Left kidney (tissue), 8 donors: ENCODE measurements at places on chromosomes 16 and 17.

DNA sequence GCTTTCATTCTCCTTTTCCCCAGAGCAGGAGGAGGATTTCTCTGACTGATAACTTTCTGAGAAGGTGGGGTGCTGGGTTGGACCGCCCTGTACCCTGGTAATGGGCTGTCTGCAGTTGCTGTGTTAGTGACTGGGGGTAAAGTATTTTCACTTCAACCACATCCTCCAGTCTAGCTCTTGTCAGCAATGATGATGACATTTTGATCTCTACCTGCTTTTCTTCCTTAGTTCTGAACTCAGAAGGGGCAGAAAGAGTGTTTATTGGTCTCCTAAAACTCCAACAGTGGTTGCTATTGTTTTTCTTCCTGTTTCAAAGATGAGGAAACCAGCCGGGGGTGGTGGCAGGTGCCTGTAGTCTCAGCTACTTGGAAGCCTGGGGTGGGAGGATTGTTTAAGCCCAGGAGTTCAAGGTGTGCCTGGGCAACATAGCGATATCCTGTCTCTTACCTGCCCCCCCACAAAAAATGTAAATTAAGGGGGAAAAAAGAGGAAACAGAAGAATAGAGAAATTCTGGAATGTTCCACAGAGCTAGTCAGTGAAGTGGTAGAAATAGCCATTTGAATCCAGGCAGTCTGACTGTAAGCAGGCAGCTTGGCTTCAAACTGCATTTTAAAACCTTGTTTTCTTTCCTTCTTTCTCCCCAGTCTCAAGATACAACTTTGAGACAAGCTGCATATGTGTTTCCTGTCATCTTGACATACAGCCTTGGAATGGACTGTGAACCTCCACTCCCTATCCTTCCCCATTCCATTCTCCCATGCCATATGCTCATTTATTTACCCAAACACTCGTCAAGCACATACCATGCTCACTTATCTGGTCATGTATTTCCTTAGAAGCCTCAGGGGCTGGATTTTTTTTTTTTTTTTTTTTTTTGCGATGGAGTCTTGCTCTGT, 3.3 kb upstream of the N4BP1 start:
- DNase-seq, result peak; percentile 52

DNA sequence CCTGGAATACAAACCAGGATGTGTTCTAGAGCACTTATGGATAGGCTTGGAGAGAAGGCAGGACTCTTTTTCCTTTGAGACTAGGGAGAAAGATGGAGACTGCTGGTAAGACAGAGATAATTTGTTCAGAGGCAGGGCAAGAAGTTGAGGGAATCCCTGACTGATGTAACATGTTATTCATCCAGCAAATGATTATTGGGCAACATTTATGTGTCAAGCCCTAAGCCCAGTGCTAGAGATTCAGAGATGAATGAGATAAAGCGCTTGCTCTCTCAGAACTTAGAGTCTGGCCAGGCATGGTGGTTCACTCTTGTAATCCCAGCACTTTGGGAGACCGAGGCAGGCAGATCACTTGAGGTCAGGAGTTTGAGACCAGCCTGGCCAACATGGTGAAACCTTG, 47.8 kb upstream of the NUFIP2 start:
- no peak for DNase-seq

- peak; percentile 13 for DNase-seq
Measured at GRCh38 chr16:56551796-56552738, 12.8 kb upstream of the MT4 start.

DNA sequence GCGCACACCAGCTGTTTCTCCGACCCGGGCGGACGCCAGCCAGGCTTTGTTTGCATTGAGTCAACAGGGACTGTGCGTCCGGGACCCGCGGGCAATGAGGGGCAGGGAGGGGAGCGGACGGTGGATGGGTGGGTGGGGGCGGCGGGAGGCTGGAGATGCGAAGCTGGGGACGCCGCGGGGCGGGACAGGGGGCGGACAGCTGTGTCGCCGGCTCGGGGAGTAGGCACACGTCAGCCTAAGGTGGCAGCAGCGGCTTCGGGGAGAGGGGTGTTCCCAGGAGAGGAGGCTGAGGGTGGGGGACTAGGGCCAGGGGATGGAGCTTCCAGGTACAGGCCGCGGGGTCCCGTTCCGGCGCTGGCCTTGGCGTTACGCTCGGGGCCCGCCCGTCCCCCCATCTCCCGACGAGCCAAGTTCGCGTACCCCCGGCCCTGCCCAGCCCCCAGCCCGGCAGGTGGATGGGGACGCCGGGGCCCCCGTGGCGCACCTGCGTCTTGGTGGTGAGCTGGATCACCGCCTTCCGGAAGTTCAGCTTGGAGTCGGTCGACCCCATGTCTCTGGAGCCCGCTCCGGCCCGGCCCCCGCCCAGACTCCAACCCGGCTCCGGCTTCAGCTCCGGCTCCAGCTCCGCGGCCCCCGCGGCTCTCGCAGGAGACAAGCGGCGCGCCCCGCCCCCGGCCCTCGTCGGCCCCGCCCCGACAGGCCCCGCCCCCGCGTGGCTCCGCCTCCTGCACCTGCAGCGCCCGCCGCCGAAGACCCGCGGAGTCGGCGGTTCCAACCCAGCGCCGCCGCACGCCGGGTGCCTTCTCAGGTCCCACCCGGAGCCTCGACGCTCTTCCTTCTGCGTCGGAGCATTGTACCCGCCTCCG, at the start of gene HID1:
HID1 (minus strand) TSS at position 653 of the 866 bp plus-strand sequence; CDS start at position 550, 103 bp downstream.
- DNase-seq, result peak; percentile 47

GRCh38 chr16:28181515-28181914, 30.2 kb downstream of the XPO6 start:
- DNase-seq, result no peak

- DNase-seq, result peak; percentile 87
Measured at GRCh38 chr16:68800257-68800875, 43.0 kb upstream of the TANGO6 start.

DNA sequence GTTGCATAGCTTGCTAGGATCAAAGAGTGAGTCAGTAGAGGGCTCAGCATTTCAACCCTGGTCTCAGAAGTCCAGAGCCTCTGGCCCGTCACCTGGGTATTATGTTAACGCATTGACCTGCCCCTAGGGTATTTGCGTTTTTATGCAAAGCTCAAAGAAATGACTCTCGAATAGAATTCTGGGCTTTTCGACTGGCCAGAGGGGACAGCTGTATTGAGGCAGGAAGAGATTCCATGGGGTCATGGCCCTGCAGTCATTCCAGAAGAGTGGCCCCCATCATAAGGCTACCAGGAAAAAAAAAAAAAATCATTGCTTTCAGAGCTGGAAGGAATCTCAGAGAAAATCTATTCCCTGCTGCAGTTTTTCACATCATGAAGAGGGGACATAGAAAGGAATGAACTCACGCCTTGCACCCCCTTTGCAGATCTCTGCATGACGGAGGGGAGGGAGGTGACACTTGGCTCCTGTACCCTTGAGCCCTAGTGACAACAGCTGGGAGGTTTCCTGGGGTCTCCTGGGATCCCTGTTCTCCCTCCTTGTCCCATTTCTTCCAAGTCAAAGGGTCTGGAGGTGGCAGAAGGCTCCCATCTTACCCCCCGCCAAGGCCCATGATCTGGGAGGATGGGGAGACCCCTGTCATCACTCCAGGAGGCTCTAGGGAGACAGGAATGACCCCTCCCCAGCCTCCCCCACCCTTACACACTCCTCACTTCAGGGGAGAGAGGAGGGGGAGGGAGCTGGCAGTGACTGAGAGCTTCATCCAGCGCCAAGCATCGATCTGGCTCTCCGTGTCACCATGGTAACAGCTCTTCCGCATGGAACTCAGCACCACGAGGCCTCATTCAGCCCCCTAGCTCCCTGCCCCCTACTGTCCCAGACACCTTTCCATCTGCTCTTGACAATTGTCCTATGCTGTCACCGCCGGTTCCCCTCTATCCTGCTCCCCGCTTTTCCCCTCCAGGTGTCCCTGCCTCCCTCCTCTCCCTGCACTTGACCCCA, 35.8 kb downstream of the GP2 start:
- DNase-seq, result no peak

DNA sequence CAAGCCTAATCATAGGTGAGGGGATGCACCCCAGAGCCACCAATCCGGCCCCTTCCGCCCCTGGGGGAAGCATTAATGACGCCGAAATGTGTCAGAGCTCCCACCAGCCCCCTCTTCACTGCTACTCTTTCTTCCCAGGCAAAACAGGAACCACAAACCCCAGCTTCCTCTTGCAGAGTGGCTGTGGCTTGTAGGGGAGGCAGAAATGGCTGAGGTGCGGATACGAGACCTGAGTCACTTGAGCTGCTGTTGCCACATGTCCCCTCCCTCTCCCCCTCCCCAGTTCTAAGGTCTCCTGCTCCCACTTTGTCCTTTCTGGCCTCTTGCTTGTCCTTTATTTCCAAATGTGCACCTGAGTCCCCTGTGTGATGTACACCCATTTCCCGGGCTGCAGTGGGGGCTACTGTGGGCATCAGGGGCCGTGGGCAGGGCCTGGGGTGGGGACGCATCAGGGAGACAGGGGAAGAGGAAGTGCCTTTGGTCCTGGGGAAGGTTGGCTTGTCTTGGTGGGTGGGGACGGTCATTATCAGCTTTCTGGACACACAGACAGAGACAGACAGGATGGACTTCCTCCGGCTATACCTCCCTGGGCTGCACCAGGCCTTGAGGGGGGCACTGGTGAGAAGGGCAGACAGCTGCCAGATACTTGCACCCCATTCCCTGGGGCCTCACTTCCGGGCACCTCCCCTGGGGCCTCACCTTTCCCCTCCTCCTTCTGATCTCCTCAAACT, at the start of gene APOBR:
APOBR (plus strand) TSS at position 523 of the 731 bp plus-strand sequence; CDS start at position 562, 39 bp downstream.
- DNase-seq, result no peak

DNA sequence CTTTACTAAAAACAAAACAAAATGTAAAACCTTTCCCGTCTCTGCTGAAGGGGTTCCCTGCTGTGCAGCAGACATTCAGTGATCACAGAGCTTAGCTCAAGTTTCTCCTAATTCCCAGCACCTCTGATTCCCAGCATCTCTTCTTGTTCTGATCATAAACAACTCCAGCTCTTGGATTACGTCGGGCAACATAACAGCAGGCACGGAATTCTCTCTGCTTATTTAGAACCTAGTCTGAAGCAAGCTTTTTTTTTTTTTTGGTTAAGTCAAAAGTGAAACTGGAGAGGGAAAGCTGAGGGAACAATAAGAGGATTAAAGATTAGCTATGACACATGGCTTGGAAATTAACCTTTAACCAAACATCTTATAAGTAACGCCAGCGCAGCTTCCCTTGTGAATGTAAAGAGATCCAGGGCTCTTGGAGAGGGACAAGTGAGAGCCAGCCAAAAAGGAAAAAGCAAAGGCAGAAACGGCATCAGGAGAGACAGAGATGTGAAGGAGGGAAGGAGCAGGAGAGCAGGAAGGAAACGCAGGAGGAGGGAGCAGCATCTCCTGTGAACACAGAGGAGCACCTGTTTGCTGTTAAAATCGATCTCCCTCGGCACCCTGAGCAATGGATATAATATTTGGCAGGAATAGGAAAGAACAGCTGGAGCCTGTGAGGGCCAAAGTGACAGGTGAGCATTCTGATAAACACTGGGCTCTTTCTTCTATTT, at the start of gene BCO1:
BCO1 (plus strand) TSS at position 394 of the 716 bp plus-strand sequence; CDS start at position 614, 220 bp downstream.
- DNase-seq, result peak; percentile 62

- DNase-seq, result no peak
Measured at GRCh38 chr17:19713901-19714361, 2.5 kb downstream of the SLC47A2 start.

GRCh38 chr16:56858374-56858773, 6.6 kb upstream of the SLC12A3 start:
- DNase-seq, result no peak
